Peyer's patch (tissue), 4 donors: ENCODE measurements at places on chromosomes 4 and X.

DNA sequence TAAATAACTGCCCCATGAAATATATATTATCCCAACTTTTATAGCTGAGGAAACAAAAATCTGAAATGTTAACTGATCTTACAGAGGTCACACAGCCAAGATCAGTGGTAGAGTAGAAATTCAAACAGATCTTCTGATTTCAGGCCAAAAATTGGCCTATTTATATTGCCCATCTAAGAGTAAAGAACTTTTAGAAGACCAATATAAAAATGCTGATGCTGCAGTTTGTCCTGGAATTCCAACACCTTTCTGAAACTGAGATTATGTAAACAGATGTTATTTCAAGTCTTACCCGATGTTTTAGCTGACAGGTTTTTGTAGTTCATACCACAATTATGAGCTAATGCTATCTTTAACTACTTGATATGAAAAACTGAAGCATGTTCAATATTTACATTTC is 51.1 kb downstream of the SPANXN3 start:
- no peak for DNase-seq

DNA sequence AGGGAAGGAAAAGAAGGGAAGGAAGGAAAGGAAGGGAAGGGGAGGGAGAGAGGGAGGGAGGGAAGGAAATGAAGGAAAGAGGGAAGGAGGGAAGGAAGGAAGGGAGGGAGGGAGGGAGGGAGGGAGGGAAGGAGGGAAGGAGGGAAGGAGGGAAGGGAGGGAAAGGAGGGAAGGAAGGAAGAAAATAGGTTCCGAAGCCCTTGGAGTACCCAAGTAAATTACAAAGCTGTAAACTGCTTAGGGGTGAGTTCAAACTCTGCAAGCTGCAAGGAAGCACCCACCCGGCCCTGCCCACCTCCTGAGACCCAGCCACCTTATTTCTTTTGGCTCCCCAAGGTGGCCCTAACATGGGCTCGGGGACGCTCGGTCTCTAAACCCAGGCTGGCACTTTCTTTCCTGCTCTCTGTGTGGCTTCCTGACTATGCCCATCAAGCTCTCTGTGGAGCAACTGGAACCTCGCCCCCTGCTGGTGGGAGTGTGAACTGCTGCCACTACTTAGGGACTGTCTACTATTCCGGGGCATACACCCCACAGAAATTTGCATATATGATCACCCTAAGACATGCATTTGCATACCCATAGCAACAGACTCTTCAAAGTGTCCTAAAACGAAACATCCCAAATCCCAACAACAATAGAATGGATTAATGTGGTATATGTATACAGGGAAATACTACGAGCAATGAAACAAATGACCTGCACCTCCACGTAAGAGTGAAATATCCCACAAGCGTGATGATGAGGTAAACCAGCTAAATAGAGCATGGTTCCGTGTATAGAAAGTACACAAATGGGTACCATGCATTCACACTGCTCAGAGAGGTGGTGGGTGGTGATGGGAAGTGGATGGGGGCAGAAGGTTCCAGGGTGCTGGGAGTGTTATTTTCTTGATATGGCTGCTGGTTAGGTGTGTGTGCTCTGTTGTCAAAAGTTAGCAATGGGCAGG is 151.7 kb upstream of the TBL1X start:
- peak; percentile 68 for DNase-seq

- DNase-seq: no peak
Observed at GRCh38 chr4:93312299-93312698, 516.3 kb upstream of the ATOH1 start.

- no peak for DNase-seq
Observed at GRCh38 chrX:70479247-70479921, 34.7 kb downstream of the DLG3 start.

GRCh38 chr4:15755321-15756155 is 22.6 kb upstream of the CD38 start:
- no peak for DNase-seq

- no peak for DNase-seq
Observed at GRCh38 chrX:27600686-27601085, 10.5 kb downstream of the DCAF8L2 start.

GRCh38 chr4:8637456-8637984 is 45.0 kb downstream of the CPZ start:
- peak; percentile 33 for DNase-seq

DNA sequence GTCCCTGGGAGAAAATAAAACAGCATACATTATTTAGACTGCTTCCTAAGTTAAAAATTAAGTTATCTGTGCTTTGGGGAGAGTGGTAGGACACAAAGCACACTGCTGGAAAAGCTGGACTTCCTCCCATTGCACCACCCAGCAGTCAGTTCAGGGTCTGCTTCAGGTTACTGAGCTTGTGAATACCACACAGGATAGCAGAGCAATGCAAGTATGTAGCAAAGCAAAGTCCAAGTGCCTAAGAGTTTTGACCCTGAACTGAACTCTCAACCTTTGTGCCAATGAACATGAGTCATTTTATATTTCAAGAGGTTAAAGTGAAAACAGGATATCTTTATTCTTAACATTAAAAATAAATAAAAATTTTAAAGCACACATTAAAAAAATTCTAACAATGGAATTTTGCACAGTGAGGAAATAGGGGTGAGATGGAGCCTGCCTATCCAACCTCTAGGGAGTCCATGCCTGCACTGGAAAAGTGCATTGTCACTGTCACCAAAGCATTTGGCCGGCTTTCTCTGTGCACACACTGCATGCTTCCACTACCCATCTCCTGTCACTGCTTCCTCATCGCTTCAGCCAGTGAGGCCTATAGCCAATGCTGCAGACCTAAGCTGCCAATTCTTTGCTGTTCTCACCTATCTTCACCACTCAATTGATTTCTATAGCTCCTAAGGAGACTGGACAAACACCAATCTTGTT is 50.9 kb downstream of the ABCG2 start:
- DNase-seq: no peak

GRCh38 chr4:45778514-45778913 is 345.3 kb downstream of the GABRG1 start:
- no peak for DNase-seq

DNA sequence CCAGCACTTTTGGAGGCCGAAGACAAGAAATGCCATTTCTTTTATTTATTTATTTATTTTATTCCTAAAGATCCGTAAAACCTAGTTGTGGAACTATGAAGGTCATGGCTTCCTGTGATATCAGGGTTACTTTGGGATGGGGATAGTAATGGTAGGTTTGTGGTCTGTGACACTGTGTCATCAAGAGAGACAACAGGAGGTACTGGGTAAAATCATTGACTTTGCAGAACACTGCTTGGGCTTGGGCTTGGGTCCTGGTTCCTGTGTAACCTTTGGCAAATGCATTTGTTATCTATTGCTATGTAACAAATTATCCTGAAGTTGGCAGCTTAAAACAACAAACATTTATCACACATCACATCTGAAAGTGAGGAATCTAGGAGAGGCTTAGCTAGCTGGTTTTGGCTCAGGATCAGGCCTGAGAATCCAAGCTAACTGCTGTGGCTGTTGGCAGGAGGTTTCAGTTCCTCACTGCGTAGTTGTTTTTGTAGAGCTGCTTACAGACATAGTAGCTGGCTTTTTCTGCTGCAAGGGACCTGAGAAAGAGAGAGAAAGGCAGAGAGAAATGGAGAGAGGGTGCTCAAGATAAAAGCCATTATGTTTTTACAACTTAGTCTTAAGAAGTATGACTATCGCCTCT is 576.4 kb upstream of the SLIT2 start:
- no peak for DNase-seq

DNA sequence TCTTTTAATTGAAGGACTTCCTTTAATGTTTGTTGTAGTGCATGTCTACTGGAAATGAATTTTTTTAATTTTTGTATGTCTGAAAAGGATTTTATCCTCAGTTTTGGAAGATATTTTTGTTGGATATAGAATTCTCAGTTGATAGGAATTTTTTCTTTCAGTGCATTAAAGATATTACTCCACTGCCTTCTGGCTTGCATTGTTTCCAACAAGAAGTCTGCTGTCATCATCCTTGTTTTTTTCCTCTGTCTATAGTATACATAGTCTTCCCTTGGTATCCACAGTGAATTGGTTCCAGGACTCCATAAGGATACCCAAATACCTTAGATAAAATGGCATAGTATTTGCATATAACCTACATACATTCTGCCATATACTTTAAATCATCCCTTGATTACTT is 33.5 kb downstream of the SCD5 start:
- DNase-seq: no peak

GRCh38 chrX:107076158-107076557 is 42.5 kb downstream of the RBM41 start:
- DNase-seq: no peak

- DNase-seq: no peak
Observed at GRCh38 chr4:118797558-118798142, 38.3 kb downstream of the SEC24D start.

DNA sequence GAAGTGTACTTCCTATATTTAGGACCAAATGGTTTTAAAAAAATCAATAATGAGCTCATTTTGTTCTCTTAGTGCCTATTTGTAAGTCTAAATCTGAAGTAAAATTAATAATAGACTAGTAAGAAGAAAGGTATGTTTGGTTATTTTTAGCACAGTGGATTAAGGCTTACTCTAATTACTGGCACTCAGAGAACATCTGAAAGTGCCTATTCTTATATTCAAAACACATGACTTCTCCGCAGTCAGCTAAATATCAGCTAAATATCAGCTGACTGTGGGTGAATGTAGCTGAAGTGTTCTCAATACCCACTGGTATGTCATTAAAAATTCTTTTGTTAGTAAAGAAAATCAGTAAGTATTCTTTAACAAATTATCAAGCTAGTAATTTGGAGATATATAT is 6.0 kb downstream of the AP1S2 start:
- no peak for DNase-seq

DNA sequence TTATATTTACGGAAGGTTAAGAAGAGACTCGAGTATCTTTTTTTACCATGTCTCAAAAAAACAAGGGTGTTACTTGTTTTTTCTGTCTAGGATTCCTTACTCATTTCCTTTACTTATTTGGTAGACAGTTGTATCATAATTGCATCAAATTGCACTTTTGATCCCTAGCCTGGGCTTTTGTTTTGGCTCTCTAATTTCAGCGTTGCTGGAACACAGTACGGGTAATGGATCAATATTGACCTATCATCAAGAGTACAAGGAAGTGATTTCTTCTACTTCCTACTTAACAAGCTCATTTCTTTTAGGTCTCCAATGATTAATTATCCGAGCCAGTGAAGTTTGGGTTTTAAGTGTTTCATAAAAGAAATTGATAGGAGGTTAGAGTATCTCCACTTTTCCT is 16.8 kb downstream of the AIMP1 start:
- no peak for DNase-seq

- DNase-seq: no peak
Observed at GRCh38 chr4:122826079-122826527, 528 bp upstream of the FGF2 start.

- DNase-seq: no peak
Observed at GRCh38 chrX:9492901-9493300, 28.0 kb downstream of the TBL1X start.

DNA sequence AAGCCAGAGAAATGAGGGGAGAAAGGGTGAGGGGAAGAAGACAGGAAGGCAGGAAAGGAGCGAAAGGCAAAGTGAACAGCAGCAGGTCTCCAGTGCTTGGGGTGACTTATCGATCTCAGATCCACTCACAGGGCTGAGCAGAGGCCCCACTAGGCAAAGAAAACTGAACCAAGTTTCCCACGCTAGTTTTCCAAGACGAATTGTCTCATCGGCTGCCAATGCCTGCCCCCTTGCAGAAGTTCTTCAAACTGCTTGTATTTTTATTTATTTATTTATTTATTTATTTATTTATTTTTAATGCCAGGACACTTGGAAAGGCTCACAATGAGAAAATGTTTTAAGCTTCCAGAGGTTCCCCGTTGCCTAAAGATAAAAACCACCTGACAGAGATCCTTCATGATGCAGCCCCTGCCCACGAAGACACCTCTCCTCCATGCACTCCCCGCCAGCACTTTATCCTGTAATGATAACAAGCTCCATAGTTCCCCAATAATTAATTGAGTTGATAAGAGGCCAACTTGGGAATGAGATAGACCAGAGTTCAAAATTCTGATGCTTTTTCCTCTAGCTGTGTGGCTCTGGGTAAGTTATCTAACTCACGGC is 43.2 kb downstream of the QDPR start:
- DNase-seq: no peak
